NCI-H2081 treated with DMSO at 0.1 percent for 48 hours (cell line): ENCODE measurements at places on chromosomes 16 and 17.

DNA sequence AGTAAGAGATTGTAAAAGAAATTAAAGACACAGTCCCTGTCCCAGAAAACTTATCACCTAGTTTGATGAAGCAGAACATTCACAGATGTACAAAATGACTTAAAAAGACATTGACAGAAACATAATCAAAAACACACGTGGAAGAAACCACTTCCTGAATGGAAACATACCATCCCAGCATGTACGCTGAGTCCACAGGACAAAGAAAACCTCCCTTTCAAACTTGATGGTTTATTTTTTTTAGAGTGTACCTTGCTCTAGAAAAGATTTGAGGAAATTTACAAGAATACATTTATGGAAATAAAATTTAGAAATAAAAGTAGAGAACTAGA lies 140.9 kb downstream of the PMP22 start:
- DNase-seq: no peak

GRCh38 chr17:39701012-39701783 lies 1.3 kb downstream of the ERBB2 start:
- DNase-seq: no peak

DNA sequence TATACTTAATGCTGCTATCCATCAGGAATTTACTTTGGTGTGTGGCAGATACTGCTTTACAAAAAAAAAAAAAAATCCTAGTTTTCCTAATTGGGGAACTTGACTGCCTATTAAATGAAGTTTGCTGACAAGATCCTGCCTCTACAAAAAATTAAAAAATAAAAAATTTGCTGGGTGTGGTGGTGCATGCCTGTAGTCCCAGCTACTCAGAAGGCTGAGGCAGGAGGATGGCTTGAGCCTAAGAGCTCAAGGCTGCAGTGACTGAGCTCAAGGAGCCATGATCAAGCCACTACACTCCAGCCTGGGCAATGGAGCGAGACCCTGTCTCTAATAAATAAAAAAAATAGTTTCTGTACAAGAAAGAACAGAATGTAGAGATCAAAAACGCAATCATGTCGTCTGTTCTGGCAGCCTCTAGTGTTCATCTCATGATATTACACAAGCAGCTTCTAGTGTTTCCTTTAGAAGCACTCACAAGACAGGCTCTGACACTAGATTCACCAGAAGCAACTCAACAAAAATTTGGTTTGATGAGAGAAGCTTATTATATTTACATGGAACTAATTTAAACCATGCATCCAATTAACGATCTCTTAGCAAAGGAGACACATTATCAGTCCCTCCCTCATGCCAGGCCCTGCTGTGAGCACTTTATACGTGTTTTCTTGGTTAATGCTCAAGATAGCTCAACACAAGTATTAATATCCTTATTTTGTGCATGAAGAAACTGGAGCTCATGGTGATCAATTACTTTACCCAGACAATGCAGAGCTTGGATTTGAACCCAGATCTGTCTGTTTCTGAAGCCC lies 6.8 kb upstream of the KRTAP17-1 start:
- DNase-seq: peak; percentile 26

GRCh38 chr17:41600318-41600717 lies 12.2 kb downstream of the KRT16 start:
- DNase-seq: no peak

GRCh38 chr17:71735893-71736292 lies 384.9 kb upstream of the SOX9 start:
- no peak for DNase-seq

- DNase-seq: peak; percentile 25
Measured at GRCh38 chr17:82775001-82775823, 23.3 kb downstream of the TBCD start.

- DNase-seq: no peak
Measured at GRCh38 chr16:61030616-61031015, 1005.6 kb downstream of the CDH8 start.

GRCh38 chr17:13031718-13032350 lies 14.0 kb upstream of the ELAC2 start:
- no peak for DNase-seq

GRCh38 chr17:31321481-31321880 lies at the start of gene EVI2A:
Gene EVI2A, minus strand, starts transcription at chr17:31321622. Its CDS starts 2,609 bp downstream, at chr17:31319013.
- DNase-seq: no peak

- DNase-seq: peak; percentile 28
Measured at GRCh38 chr17:76681222-76682137, 29.3 kb downstream of the MXRA7 start.

- no peak for DNase-seq
Measured at GRCh38 chr17:83014940-83015910, 64.2 kb upstream of the METRNL start.

- no peak for DNase-seq
Measured at GRCh38 chr17:66633317-66633965, 201.5 kb upstream of the CACNG5 start.
